Epithelial cell of proximal tubule (primary cell): ENCODE measurements at places on chromosomes 7 and 10.

- DNase-seq = no peak
Observed at GRCh38 chr7:21504021-21504420, 38.8 kb upstream of the DNAH11 start.

GRCh38 chr10:20017961-20018360 is 201.7 kb downstream of the PLXDC2 start:
- DNase-seq = no peak

- no peak for DNase-seq
Observed at GRCh38 chr10:24453973-24454372, 245.0 kb downstream of the KIAA1217 start.

GRCh38 chr10:43965918-43966570 is 317.4 kb upstream of the ZNF32 start:
- DNase-seq = no peak

- no peak for DNase-seq
Observed at GRCh38 chr7:90833443-90833842, 237.3 kb downstream of the CDK14 start.

GRCh38 chr7:832968-833424 is 720 bp downstream of the SUN1 start:
- no peak for DNase-seq

DNA sequence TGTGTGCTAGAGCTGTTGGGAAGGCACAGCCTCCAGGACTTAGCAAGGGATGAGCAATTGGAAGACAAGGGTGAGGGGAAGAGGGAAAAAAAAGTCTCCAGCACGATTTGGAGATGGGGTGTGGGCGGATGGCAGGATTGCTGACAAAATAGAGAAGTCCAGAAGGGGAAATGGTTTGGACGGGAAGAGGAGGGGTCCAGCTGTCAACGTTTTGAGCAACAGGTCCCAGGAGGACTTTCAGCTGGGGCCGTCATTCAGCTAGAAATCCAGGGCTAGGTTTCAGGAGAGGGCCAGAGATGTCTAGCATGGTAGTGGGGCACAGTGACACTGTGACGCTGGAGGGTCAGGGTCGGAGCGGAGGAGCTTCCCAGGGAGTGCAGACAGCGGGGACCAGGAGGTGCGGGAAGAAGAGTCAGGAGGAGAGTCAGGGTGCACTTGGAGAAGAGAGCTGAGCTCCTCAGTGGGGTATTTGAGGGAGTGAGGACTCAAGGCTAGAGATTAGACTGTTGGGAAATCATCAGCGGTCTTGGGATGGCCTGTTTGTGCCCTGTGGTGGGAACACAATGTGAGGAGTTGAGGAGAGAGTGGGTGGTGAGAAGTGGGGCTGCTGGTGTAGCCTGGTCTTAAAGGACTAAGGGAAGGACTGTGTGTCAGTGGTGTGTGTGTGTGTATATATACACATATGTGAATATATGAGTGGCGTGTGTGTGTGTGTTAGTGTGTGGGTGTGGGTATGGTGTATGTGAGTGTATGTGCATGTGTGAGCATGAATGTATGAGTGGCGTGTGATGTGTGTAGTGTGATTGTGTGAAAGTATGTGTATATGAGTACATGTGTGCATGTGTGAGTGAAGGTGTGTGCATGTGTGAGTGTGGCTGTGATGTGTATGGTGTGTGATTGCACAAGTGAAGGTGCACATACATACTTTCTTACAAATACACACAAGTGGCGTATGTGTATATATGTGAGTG is 3.8 kb downstream of the ZYX start:
- no peak for DNase-seq

- no peak for DNase-seq
Observed at GRCh38 chr7:82275342-82275741, 168.2 kb downstream of the CACNA2D1 start.

- DNase-seq = no peak
Observed at GRCh38 chr7:157944734-157945291, 608.0 kb downstream of the DNAJB6 start.

GRCh38 chr7:12715372-12716133 is 28.1 kb downstream of the ARL4A start:
- no peak for DNase-seq

- DNase-seq = no peak
Observed at GRCh38 chr10:122877264-122877663, 2.1 kb downstream of the FAM24B start.

DNA sequence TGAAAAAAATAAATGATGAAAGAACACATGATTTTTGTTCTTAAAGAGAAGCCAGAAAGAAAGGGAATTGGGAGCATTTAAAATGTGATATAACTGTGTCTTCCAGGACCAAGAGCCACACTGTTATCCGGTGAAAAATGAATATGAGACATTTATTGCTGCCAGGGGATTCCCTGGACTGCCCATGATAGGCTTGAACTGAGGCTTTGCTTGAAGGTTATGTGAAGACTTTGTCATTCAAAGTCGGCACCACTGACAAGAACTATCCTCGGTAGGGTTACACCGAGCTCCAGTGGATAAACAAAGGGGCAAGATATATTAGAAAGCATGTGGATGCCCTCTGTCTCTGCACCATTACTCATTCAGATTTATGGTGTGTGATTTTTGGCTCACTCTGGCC is 125.4 kb upstream of the MINDY3 start:
- DNase-seq = no peak

DNA sequence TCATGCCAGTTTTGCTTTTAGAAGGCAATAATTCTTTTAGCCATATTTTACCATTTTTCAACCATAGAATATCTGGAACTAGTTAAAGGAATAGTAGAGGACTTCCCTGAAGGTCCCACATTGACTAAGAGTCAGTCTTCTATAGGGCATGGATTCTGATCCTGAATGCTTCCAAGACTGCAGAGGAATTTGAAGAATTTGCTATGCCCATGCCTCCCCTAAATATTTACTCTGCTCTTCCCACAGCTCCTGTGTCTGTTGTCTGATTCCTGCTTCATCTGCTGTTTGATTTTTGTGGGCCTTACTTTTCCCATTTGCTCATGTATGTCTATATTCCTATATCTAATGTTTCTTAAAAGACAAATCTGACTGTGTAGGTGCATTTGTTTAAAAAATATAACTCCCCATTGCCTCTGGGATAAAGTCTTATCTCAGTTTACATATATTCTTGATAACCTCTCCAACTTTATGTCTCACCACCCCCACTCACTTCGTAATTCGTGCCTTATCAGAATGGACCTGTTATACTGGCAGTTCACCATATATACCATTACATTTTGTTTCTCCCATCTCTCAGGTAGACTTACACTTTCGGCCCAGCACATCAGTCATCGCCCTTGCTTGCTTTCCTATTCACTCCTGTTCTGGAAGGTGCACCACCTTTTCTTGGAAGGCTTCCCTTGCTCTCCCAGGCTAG is 33.9 kb downstream of the LRRC4 start:
- no peak for DNase-seq

DNA sequence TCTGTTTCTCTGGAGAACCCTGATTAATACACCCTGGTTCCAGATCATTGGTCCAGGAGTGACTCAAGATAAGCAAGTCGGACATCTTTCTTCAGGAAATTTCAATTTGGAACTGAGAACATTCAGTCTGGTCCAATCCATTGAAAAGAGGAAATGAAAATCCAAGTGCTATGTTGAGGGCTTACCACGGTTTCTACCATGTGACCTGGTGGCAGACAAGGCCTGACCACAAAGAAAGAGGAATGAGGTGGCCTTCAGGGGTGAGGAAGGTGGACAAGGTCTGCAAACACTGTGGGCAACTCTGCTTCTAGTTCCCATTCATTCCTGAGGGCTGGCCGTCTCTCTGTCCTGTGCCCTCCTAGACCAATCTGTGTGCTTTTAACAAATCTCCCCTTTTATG is 149.2 kb upstream of the GHITM start:
- DNase-seq = no peak

DNA sequence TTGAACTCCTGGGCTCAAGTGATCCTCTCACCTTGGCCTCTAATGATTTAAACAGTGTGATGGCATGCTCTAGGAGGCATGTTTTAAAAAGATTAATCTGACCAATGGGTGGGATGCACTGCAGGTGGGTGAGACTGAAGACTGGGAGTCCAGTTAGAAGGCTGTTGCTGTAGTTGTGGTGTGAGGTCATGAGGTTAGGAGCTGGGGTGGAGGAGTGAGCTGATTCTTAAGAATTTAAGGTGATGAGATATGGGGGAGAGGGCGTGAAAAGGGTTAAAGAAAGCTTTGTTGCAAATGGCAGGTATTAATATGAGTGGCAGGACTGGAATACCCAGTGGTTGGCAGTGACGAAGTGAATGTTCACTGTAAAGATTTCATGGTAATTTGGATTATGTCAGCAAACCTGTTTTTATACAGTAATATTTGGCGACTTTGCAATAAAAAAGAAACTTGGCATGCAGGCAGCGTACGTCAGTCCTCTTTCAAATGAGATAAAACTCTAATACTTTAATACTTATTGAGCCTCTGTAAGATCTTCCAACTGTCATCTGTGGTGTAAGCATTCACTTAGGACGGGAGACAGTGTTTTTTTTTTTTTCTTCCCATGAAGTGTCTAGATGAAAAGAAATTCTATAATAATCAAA is 72.8 kb upstream of the MTPN start:
- DNase-seq = no peak

DNA sequence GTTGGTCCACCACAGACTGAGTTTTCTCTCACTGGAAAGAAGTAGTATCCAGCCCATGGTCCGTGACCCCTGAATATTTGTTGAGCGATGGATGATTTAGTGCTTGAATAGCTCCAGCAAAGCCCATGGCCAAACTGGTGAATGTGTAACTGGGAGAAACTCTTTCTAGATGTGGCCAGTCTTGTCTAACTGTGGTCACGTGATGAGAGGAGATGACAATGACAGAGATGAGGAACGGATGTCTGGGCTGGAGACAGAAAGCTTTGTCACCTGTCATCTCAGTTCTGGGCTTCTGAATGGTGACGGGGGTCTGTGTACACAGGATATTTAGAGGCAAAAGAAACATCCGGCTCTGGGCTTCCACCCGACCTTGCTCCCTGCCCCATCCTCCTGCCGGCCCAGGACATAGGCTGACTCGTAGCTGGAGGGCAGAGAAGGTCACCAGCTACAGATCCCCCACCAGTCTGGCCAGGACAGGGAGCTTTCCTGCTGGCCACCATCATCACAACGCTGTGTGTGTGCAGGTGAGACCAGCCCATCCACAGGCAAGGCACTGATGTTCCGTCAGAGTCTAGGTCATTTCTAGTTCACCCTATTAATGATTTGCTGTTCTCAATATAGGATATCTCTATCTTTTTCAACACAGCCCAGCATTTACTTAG is 152.5 kb upstream of the TNS3 start:
- DNase-seq = peak; percentile 32

GRCh38 chr10:13117841-13118783 is 18.1 kb downstream of the OPTN start:
- DNase-seq = no peak

GRCh38 chr7:103989785-103990767 is 618 bp upstream of the RELN start:
- DNase-seq = no peak

DNA sequence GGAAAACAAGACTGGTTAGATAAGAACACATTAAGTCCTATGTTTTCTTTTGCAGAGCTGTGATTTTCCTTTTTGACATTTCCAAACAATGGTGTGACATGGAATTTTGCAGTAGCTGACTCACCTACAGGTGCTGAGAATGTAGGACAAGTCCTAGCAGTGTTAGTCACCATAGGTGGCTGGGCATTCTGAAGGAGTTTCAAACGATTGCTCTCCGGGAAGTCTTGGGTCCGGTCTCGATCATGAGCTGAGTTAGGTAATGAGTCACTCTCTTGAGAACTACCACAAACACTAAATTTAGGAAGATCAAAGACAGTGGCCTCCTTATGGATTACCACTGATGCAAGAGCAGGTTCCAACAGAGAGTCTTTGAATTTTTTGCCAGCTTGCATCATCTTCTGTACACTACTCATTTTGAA is 3.6 kb downstream of the FIGNL1 start:
- peak; percentile 97 for DNase-seq

- no peak for DNase-seq
Observed at GRCh38 chr7:134959810-134960209, 26.5 kb upstream of the AGBL3 start.

DNA sequence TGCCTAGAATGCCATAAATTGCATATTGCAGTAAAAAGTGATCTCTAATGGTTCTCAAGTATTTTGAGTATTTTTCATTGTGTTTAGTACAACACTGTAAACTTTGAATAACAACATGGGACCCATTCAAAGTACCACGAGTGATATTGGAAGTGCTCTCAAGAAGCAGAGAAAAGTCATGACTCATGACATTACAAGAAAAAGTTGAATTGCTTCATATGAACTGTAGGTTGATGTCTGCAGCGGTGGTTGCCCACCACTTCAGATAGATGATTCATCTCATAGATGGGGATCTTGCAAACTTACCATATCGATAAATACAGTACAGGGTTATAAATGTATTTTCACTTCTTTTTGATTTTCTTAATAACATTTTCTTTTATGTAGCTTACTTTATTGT is 33.9 kb downstream of the ENTPD1 start:
- DNase-seq = no peak

GRCh38 chr7:84049071-84049836 is 145.3 kb downstream of the SEMA3A start:
- DNase-seq = no peak

GRCh38 chr10:79245539-79246208 is 101.6 kb upstream of the PPIF start:
- no peak for DNase-seq

DNA sequence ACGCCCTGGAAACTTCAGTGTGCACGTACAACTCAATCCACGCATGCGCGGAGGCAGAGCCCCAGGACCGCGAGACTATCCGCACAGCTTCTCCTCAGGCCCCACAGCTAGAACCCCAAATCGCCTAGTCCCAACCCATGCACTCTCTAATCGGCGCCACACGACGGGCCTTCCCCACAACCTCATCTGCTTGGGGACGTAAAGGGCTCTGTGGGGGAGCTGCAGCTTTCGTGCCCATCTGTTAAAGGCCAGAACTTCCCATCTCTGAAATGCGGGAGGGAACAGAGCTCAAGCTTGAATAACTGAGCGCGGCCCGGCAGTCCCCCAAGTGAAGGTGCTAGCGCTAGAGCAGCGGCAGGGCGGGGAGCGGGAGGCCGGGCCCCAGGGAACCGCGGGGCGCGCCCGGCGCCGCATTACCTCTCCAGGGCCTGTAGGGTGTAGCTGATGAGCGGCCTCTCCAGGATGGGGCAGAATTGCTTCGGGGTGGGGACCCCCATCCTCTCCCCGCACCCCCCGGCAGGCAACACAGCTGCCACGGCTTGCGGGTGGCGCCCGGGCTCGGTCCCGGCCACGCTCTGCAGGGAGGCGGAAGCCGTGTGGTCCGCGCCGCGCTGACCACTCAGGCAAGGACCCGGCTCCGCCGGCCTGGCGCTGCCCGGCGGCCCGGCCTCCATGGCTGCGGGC is 547 bp downstream of the CRPPA start:
- DNase-seq = peak; percentile 66

DNA sequence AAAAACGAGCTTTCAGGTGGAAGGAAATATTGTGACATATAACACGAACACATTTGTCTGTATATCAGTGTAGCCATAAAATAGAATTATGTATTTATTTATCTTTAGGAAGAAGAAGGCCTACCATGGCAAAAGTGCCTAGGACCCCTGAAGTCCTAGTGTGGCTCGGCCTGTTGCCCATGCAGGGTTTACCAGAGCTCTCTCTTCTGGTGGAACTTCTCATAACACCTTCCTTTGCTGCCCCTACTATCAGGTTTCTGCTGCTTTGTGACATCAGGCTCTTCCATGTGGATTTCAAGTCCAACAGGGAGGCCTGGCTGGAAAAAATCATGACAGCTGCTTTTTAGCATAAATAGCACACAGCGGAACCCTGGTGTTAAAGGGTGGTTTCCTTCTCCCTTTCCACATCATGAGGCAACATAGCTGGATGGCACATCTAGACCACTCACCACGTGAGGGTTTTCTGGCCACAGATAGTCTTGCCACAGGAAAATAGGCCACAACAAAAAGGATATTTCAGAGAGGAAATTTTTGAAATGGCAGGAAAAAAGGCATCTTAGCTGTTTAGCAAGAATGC is 44.8 kb upstream of the ADO start:
- DNase-seq = no peak
